ENCODE measurements at places on chromosomes 1 and 21. TPM values are rescaled to one million over a fixed set of nuclear protein-coding genes. Genes with fewer than 3 reads are reported as not detected.
A peak's percentile ranks its signal among the peaks of the same experiment; 100 is the strongest.

GRCh38 chr1:8649027-8649426, 168.4 kb downstream of the RERE start:
- H3K27me3 ChIP-seq: no peaks in the 10 kb centered on the region
- H3K36me3 ChIP-seq: peaks cover 4% of the 10 kb centered on the region
- H3K4me1 ChIP-seq: peaks cover 66% of the 10 kb centered on the region
- DNase-seq: no peak
- H3K4me3 ChIP-seq: no peak overlapping the region
- H3K27ac ChIP-seq: peak overlapping the region; percentile 35

Gene ENTREP3
- 67.8 TPM for total RNA-seq

DNA sequence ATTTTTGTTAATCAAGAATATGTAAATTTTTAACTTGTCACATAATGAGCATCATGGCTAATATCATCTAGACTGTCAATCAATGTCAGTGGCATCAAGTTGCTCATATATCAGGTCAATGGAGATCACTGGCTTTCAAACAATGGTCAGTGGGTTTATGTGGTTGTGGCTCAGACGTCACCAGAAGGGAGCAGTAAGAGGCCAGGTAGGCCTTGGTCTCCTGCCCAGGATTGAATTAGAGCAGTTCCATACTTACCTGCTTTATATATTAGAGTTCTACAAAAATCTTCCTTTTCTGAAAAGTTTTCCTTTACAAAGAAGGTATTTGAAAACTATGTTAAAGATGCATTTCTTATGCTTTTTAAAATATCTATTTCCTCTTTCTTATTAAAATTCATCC, 206.3 kb upstream of the B3GALT2 start:
- H3K4me3 ChIP-seq: no peak overlapping the region
- H3K27me3 ChIP-seq: no peaks in the 10 kb centered on the region
- H3K27ac ChIP-seq: no peak overlapping the region
- H3K36me3 ChIP-seq: no peaks in the 10 kb centered on the region

- DNase-seq: no peak
- H3K27me3 ChIP-seq: peaks cover 27% of the 10 kb centered on the region
- no peak overlapping the region for H3K27ac ChIP-seq
- H3K4me3 ChIP-seq: no peak overlapping the region
- H3K36me3 ChIP-seq: no peaks in the 10 kb centered on the region
- H3K4me1 ChIP-seq: no peaks in the 10 kb centered on the region
These were observed 217.6 kb downstream of the LMX1A start for GRCh38 chr1:165138960-165139359.

DNA sequence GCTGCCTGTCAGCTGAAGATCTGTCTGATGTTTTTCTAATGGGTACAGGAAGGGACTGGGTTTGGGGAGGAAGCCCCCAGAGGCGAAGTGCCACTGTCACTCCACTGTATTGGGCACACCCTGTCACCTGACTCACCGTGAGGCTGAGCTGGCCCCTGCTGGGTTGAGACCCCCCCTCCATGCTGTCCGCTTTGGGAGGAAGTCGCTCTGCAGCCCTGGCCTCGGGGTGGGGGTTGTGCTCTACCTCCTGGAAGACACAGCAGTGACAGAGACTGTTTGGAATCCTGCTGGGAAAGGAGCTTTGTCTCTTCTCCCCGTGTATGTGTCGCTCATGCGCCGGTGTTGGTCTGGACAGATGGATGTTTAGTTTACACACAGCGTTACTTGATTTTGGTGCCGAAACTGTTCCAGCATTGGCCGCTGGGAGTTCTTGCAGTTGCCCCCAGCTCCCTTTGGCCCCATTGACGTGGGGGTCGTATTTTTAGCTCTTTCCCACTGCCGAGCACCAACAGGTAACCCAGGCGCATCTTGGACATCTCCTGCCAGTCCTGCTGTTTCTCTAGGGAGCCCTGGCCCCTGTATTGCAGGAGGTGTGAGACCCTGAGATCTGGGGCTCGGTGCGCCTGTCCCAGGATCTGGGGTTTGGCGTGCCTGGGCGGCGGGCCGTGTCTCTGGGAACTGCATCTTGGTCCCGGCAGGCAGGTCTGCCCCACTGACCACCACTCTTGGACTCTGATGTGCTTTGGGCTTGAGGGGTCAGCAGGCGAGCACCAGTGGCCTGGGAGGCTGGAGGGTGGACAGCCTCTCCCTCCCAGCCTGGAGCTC, 30.3 kb downstream of the SLX9 start:
- peaks cover 19% of the 10 kb centered on the region for H3K36me3 ChIP-seq
- H3K4me3 ChIP-seq: no peak overlapping the region
- H3K27me3 ChIP-seq: no peaks in the 10 kb centered on the region
- H3K4me1 ChIP-seq: peaks cover 15% of the 10 kb centered on the region
- H3K27ac ChIP-seq: peak overlapping the region; percentile 46

- peak overlapping the region; percentile 90 for H3K4me3 ChIP-seq
- DNase-seq: no peak
- peaks cover 14% of the 10 kb centered on the region for H3K4me1 ChIP-seq
- H3K27ac ChIP-seq: peak overlapping the region; percentile 96
- H3K27me3 ChIP-seq: no peaks in the 10 kb centered on the region
These were observed 694 bp upstream of the MRPL9 start for GRCh38 chr1:151763990-151764389.

GRCh38 chr1:48644190-48644900, 132.3 kb downstream of the BEND5 start:
- no peak overlapping the region for H3K27ac ChIP-seq
- no peak overlapping the region for H3K4me3 ChIP-seq
- no peak for DNase-seq
- H3K4me1 ChIP-seq: peaks cover 25% of the 10 kb centered on the region
- H3K27me3 ChIP-seq: peaks cover 11% of the 10 kb centered on the region

DNA sequence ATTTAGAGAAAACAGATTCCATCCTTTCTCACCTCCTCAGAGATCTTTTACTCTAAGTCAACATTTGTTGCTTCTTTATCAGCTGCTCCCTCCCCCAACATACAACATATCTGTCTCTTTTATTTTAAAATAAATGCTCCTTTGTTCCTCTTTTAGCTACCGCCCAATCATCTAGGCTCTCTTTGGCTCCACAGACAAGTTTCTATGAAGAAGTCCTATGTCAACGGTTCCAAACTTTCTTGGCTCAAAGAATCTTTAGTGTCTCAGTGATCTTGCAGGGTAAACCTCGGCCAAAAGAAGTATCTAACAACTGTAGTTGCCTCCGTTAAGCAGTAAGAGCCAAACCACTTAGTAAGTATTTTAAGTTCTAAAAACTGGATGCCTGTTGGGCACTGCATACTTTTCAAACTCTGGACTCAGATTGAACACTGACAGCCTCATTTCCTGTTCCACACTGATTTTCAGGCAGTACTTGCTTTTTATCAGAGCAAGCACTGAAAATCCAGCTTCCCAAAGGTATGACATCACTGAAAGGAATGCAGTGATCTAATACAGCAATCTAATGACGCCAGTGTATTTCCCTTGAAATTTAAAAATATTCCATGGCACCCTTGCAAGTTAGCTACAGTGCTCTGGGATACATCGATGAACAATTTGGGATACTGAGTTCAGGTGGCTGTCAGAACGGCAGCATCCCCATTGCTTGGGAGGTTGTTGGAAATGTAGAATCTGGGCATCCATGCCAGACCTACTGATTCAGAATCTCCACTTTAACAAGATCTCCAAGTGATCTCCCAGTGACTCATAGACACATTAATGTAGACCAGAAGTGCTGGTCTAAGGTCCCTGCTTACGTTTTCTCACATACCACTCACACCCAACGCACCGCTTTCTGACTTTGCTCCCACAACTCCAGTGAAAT, 26.8 kb downstream of the EGLN1 start:
- no peak for DNase-seq
- no peak overlapping the region for H3K4me3 ChIP-seq
- H3K4me1 ChIP-seq: peaks cover 18% of the 10 kb centered on the region
- no peak overlapping the region for H3K27ac ChIP-seq
- no peaks in the 10 kb centered on the region for H3K27me3 ChIP-seq

GRCh38 chr1:93798291-93798690, 80.7 kb downstream of the DNTTIP2 start:
- H3K4me1 ChIP-seq: peaks cover 9% of the 10 kb centered on the region
- 0 out of 2 replicates have a peak, but pooled peaks cover 5% of the 10 kb centered on the region for H3K36me3 ChIP-seq
- DNase-seq: no peak

GRCh38 chr1:44590475-44590874, 83.8 kb downstream of the TMEM53 start:
- no peak overlapping the region for H3K4me3 ChIP-seq
- no peak for DNase-seq
- H3K4me1 ChIP-seq: peaks cover 32% of the 10 kb centered on the region
- H3K27ac ChIP-seq: no peak overlapping the region

DNA sequence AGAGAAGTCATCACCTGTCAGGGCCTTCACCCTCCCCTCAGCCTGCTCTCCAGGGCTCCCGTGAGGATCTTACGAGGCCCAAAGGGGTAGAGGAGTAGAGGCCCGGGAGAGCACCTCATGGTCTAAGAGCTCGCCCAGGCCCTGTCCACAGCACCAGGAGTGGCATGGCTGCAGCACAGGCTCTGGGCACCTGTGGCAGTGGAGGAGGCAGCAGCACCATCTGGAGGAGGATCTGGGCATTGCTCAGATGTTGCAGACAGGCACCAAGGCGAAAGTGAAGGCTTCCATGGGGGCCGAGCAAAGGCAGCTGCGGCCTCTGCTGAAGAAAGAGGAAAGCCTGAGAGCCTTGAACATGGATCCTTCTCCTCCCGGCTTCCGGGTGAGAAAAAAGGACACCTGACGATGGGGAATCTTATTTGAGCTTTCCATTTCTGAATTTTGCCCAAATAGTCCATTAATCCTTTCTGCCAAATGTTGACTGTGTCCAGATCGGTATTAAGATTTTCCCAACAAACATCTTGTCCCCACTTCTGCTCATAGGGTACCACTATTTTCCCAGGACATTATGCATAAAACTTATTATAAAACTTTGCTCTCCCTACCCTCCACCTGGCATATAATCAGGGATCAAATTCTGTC, 604.7 kb downstream of the PTPRC start:
- no peak overlapping the region for H3K27ac ChIP-seq
- H3K36me3 ChIP-seq: no peaks in the 10 kb centered on the region
- peak; percentile 84 for DNase-seq

DNA sequence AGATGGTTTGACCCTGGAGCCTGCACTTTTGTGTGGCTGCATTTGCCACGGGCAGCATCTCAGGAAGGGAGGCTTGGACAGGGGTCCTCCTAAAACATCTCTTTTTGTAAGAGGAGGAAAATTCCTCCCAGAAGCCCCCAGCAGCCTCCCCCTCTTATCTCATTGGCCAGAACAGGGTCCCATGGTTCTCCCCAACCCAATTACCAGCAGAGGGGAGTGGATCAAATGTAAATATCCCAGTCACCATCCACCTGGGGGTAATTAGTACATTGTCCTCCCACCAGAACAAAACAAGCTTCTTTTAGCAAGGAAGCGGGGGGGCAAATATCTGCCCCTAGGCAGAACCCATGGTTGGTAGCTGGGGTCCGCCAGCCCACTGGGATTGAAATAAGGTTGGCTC, 44.7 kb upstream of the TENT5B start:
- peaks cover 45% of the 10 kb centered on the region for H3K4me1 ChIP-seq
- H3K36me3 ChIP-seq: no peaks in the 10 kb centered on the region
- H3K27ac ChIP-seq: peak overlapping the region; percentile 98
- no peaks in the 10 kb centered on the region for H3K27me3 ChIP-seq
- DNase-seq: peak; percentile 35
- peak overlapping the region; percentile 61 for H3K4me3 ChIP-seq

GRCh38 chr1:18602533-18603211, 28.0 kb upstream of the PAX7 start:
- H3K4me1 ChIP-seq: peaks cover 18% of the 10 kb centered on the region
- no peak for DNase-seq
- no peaks in the 10 kb centered on the region for H3K36me3 ChIP-seq
- peaks cover 11% of the 10 kb centered on the region for H3K27me3 ChIP-seq

Gene CD101
- total RNA-seq: 1.3 TPM

DNA sequence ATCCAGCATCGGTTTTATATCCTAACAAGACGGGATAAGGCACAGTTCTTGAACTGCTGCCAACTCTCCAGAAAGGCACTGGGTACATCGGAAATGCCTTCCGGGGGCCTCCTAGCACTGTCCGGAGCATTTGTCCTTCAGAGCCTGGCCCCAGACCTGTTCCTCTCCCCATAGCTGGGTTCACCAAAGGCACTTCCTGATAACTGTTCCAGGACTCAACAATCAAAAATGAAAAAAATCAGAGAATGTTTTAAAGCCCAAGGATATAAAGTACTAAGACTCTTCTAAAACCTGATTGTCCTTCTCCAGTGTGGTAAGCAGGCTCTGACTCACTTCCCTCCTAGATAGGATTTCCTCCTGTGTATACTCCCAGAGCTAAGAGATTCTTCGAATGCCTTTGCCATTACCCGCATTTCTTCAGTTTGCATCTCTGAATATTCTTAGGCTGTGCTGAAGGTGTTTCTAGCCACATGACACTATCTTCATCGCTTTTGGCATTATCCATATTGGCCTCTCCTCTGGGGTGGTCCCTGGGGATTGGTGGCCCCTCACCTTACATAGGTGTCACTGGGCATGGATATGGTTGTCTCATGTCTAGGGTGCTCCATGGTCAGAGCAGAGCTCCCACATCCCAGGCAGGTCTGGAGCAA, 112.9 kb downstream of the ZBTB18 start:
- no peak overlapping the region for H3K27ac ChIP-seq
- peaks cover 14% of the 10 kb centered on the region for H3K4me1 ChIP-seq
- no peak for DNase-seq
- no peaks in the 10 kb centered on the region for H3K27me3 ChIP-seq

GRCh38 chr1:94884507-94884906, 42.4 kb downstream of the CNN3 start:
- peak overlapping the region; percentile 86 for H3K27ac ChIP-seq
- peaks cover 64% of the 10 kb centered on the region for H3K4me1 ChIP-seq
- no peaks in the 10 kb centered on the region for H3K36me3 ChIP-seq

- H3K4me1 ChIP-seq: no peaks in the 10 kb centered on the region
- DNase-seq: no peak
- no peak overlapping the region for H3K4me3 ChIP-seq
- no peak overlapping the region for H3K27ac ChIP-seq
- no peaks in the 10 kb centered on the region for H3K27me3 ChIP-seq
These were observed 696.2 kb upstream of the PRMT6 start for GRCh38 chr1:106360252-106360651.

GRCh38 chr1:47378147-47378546, 37.9 kb upstream of the FOXE3 start:
- peaks cover 17% of the 10 kb centered on the region for H3K4me1 ChIP-seq
- H3K36me3 ChIP-seq: peaks cover 11% of the 10 kb centered on the region
- H3K4me3 ChIP-seq: no peak overlapping the region
- no peaks in the 10 kb centered on the region for H3K27me3 ChIP-seq

DNA sequence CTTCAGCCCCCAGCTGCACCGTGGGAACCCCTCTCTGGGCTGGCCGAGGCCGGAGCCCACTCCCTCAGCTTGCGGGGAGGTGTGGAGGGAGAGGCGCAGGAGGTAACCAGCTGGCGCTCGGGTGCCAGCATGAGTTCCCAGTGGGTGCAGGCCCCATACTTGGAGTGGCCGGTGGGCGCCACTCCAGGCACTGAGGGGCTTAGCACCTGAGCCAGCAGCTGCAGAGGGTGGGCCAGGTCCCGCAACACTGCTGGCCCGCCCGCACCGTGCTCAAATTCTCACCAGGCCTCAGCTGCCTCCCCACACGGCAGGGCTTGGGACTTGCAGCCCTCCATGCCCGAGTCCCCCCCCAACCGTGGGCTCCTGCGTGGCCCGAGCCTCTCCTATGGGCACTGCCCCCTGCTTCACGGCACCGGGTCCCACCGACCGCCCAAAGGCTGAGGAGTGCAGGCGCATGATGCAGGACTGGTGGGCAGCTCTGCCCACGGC, 47.2 kb downstream of the LRRC53 start:
- DNase-seq: no peak
- peaks cover 18% of the 10 kb centered on the region for H3K36me3 ChIP-seq
- no peak overlapping the region for H3K27ac ChIP-seq
- H3K4me3 ChIP-seq: no peak overlapping the region

Measured in WTC11 (cell line).